ENCODE measurements at places on chromosomes 2 and 18. TPM values are rescaled to one million over a fixed set of nuclear protein-coding genes. Genes with fewer than 3 reads are reported as not detected.

- no peaks in the 10 kb centered on the region for H3K36me3 ChIP-seq
- no peak for DNase-seq
- H3K27me3 ChIP-seq, result no peaks in the 10 kb centered on the region
- H3K4me3 ChIP-seq, result no peak overlapping the region
- peaks cover 31% of the 10 kb centered on the region for H3K4me1 ChIP-seq
Measured at GRCh38 chr2:145909175-145909755, 1389.3 kb upstream of the ZEB2 start.

DNA sequence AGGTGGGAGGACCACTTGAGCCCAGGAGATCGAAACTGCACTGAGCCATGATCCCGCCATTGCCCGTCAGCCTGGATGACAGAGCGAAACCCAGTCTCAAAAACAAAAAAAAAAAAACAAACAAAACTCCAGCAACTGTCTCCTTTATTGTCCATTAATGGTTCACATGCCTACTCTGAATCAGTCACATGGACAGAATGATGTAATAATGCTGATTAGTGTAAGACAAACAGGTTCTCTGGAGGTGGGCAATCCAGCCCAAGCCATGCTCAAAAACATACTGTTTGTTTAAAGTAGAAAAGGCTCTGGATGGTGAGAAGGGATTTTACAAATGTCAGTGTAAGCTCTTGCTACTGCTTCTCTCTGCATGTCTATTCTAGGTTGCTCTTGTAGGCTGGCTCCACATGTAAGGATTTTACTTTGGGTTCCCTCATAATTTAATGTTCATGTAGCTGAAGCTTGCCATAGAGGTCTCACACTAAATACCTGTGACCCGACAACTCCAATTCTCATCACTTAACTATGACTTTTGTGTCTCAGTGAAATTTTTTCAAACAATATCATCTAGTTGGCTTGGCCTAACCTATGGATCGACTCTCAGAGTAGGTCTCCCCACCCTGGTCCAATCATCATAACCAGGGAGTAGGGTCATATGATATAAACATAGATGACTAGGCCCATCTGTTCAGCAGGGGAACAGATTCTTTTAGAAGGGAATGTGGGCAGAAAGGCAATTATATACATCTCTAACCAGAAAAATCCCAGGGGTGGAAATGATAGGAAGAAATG is 83.9 kb upstream of the SLC39A10 start:
- H3K36me3 ChIP-seq, result peaks cover 6% of the 10 kb centered on the region
- peaks cover 24% of the 10 kb centered on the region for H3K4me1 ChIP-seq
- peaks cover 7% of the 10 kb centered on the region for H3K27me3 ChIP-seq
- H3K4me3 ChIP-seq, result no peak overlapping the region
- DNase-seq, result no peak

The GALR1 gene
- 0.07 TPM for total RNA-seq

- H3K27ac ChIP-seq, result no peak overlapping the region
- no peaks in the 10 kb centered on the region for H3K36me3 ChIP-seq
- H3K27me3 ChIP-seq, result no peaks in the 10 kb centered on the region
- peaks cover 9% of the 10 kb centered on the region for H3K4me1 ChIP-seq
Measured at GRCh38 chr2:170742896-170743529, 27.2 kb upstream of the ERICH2 start.

All from WTC11 (cell line).